Activated CD8-positive, alpha-beta T cell treated with anti-CD3 and anti-CD28 coated beads, Interleukin-2, amount 10 ng/mL, durations not matched to agents 7 days and 5 days (primary cell): ENCODE measurements at places on chromosomes 7 and 10. TPM values are rescaled to one million over a fixed set of nuclear protein-coding genes. Genes with fewer than 3 reads are reported as not detected.

DNA sequence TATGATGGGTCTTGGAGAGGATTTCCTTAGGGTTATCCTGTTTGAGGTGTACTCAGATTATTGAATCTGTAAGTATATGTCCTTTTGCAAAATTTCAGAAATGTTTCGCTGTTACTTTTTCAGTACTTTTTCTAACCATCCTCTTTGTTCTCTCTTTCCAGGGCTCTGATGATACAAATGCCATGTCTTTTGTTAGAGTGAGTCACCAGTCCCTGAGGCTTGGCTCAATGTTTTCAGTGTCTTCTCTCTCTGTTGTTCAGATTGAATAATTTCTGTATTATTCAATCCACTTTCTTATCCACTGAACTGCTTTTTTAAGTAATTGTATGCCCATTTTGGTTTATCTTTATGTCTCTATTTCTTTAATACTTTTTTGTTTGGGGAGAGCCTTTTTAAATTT is 449.4 kb downstream of the TNS3 start:
- DNase-seq = no peak
- no peaks in the 10 kb centered on the region for H3K27me3 ChIP-seq
- H3K36me3 ChIP-seq = no peaks in the 10 kb centered on the region

- no peaks in the 10 kb centered on the region for H3K36me3 ChIP-seq
- H3K27me3 ChIP-seq = no peaks in the 10 kb centered on the region
- no peak for DNase-seq
- H3K4me3 ChIP-seq = no peak overlapping the region
These were observed 158.3 kb upstream of the PPP2R2D start for GRCh38 chr10:131742500-131742951.

The COMMD3 gene
- 63.3 TPM for total RNA-seq

GRCh38 chr10:53403688-53404087 is 631.1 kb upstream of the MBL2 start:
- DNase-seq = no peak
- H3K4me1 ChIP-seq = no peaks in the 10 kb centered on the region

GRCh38 chr10:60704471-60704870 is 73.8 kb upstream of the CDK1 start:
- DNase-seq = no peak
- no peak overlapping the region for H3K27ac ChIP-seq
- H3K4me3 ChIP-seq = no peak overlapping the region
- peaks cover 2% of the 10 kb centered on the region for H3K36me3 ChIP-seq
- H3K4me1 ChIP-seq = peaks cover 13% of the 10 kb centered on the region

- DNase-seq = no peak
- H3K36me3 ChIP-seq = no peaks in the 10 kb centered on the region
- no peaks in the 10 kb centered on the region for H3K27me3 ChIP-seq
- H3K4me1 ChIP-seq = no peaks in the 10 kb centered on the region
- H3K4me3 ChIP-seq = no peak overlapping the region
These were observed 54.5 kb downstream of the LRRN3 start for GRCh38 chr7:111145472-111145871.

The LDB3 gene
- not detected for total RNA-seq

GRCh38 chr10:29067628-29068027 is 221.2 kb upstream of the LYZL1 start:
- H3K27me3 ChIP-seq = peaks cover 4% of the 10 kb centered on the region
- H3K27ac ChIP-seq = no peak overlapping the region
- DNase-seq = no peak
- H3K36me3 ChIP-seq = no peaks in the 10 kb centered on the region
- no peak overlapping the region for H3K4me3 ChIP-seq

DNA sequence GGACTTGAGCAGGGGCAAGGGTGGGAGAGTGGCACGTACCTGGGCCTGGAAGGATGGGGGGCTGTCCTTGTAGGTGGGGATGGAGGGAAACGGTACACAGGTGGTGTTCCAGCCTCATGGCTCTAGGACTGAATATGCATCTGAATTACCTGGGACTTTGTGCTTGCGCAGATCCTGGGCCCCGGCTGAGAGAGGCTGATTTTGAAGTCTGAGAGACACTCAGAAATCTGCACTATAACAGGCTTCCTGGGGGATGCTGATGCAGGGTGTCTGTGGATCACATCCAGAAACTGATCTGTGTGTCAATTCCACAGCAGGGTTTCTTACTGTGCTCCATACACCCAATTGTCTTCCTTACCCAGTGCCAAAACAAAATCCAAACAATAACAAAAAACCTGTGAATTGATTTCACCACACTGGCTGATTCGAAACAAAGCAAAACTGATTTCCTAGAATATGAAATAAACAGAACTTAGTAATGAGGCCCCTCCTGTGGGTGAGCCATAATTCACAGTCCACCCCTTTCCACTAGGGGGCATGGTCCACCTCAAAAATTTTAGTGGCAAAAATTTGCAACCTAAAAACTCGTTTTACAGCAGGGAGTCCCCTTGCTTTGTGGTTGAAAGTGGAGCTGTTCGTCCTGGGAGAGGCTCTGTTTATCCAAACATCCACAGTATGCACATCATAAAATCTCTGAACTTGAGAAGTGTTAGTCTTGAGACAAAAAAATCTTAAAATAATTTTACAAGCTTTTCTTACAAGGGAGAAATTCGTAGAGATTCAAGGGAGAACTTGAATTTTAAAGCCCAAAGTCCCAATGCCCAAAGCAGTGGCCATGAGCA is 32.0 kb upstream of the PLEKHA1 start:
- DNase-seq = peak; percentile 69
- no peaks in the 10 kb centered on the region for H3K27me3 ChIP-seq
- peaks cover 7% of the 10 kb centered on the region for H3K4me1 ChIP-seq
- no peak overlapping the region for H3K27ac ChIP-seq
- no peak overlapping the region for H3K4me3 ChIP-seq

The MGAM2 gene
- total RNA-seq = not detected

GRCh38 chr10:103616705-103617601 is 123.4 kb downstream of the NEURL1 start:
- no peaks in the 10 kb centered on the region for H3K36me3 ChIP-seq
- DNase-seq = no peak
- H3K4me1 ChIP-seq = no peaks in the 10 kb centered on the region

- peaks cover 3% of the 10 kb centered on the region for H3K27me3 ChIP-seq
- peaks cover 14% of the 10 kb centered on the region for H3K4me1 ChIP-seq
- H3K27ac ChIP-seq = no peak overlapping the region
- H3K4me3 ChIP-seq = no peak overlapping the region
- H3K36me3 ChIP-seq = peaks cover 4% of the 10 kb centered on the region
These were observed 162.6 kb downstream of the KLF6 start for GRCh38 chr10:3622427-3622826.

GRCh38 chr7:52825611-52826010 is 209.8 kb upstream of the POM121L12 start:
- H3K27ac ChIP-seq = no peak overlapping the region
- H3K4me1 ChIP-seq = no peaks in the 10 kb centered on the region
- H3K27me3 ChIP-seq = no peaks in the 10 kb centered on the region
- H3K4me3 ChIP-seq = no peak overlapping the region
- no peak for DNase-seq

The UCN3 gene
- not detected for total RNA-seq

GRCh38 chr10:32959006-32959920 is 1.2 kb upstream of the ITGB1 start:
- H3K36me3 ChIP-seq = peaks cover 2% of the 10 kb centered on the region
- H3K27me3 ChIP-seq = peaks cover 14% of the 10 kb centered on the region
- peak overlapping the region; percentile 86 for H3K4me3 ChIP-seq

The GHRHR gene
- not detected for total RNA-seq

- no peaks in the 10 kb centered on the region for H3K27me3 ChIP-seq
- H3K36me3 ChIP-seq = no peaks in the 10 kb centered on the region
- H3K27ac ChIP-seq = no peak overlapping the region
These were observed 118.7 kb downstream of the HIPK2 start for GRCh38 chr7:139658908-139659675.

GRCh38 chr7:82110146-82110840 is 333.3 kb downstream of the CACNA2D1 start:
- no peak overlapping the region for H3K4me3 ChIP-seq
- no peaks in the 10 kb centered on the region for H3K27me3 ChIP-seq
- no peak overlapping the region for H3K27ac ChIP-seq
- H3K4me1 ChIP-seq = no peaks in the 10 kb centered on the region
- DNase-seq = no peak

GRCh38 chr10:126012485-126012884 is 116.1 kb downstream of the FANK1 start:
- no peaks in the 10 kb centered on the region for H3K36me3 ChIP-seq
- H3K4me3 ChIP-seq = no peak overlapping the region
- no peak overlapping the region for H3K27ac ChIP-seq
- no peaks in the 10 kb centered on the region for H3K27me3 ChIP-seq
- no peak for DNase-seq

GRCh38 chr7:87627634-87627994 is 584 bp upstream of the RUNDC3B start:
- H3K4me3 ChIP-seq = peak overlapping the region; percentile 77
- H3K27me3 ChIP-seq = peaks cover 15% of the 10 kb centered on the region
- H3K27ac ChIP-seq = no peak overlapping the region
- no peaks in the 10 kb centered on the region for H3K36me3 ChIP-seq
- DNase-seq = no peak
- H3K4me1 ChIP-seq = peaks cover 11% of the 10 kb centered on the region

The PON1 gene
- not detected for total RNA-seq

The AKR1C8 gene
- 0.18 TPM for total RNA-seq

DNA sequence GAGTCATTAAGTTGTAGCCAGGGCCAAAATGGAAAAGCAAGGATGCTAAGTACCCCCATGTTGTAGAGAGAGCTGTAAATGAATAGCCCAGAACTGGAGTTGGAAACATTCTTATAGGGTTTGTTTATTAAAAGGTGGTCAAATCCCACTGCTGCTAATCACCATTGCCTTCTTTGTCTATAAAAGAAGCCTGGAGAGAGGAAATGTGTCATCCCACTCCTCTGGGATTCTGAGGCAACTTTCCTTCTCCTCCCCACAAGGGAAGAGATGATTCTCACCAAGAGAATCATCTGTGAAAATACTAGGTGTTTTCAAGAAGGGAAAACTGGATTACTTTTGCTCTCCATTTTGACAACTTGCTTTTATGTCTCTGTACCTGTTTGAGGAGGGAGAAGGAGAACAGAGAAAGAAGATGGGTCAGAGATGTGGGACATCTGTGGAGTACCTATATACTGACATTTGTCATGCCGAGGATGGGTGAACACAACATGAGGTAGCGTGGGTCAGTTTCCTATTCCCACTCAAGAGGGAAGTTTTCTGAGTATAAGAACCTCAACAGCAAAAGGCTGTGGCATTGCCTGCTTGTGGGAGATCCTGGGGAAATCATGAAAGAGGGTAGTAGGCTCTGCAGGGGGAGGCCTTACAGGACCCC is 262.2 kb downstream of the KIF20B start:
- no peak for DNase-seq
- H3K27ac ChIP-seq = no peak overlapping the region
- H3K27me3 ChIP-seq = no peaks in the 10 kb centered on the region

- no peak overlapping the region for H3K27ac ChIP-seq
- H3K4me1 ChIP-seq = peaks cover 15% of the 10 kb centered on the region
- no peaks in the 10 kb centered on the region for H3K36me3 ChIP-seq
- no peak overlapping the region for H3K4me3 ChIP-seq
These were observed 93.7 kb downstream of the EPC1 start for GRCh38 chr10:32253276-32253675.

DNA sequence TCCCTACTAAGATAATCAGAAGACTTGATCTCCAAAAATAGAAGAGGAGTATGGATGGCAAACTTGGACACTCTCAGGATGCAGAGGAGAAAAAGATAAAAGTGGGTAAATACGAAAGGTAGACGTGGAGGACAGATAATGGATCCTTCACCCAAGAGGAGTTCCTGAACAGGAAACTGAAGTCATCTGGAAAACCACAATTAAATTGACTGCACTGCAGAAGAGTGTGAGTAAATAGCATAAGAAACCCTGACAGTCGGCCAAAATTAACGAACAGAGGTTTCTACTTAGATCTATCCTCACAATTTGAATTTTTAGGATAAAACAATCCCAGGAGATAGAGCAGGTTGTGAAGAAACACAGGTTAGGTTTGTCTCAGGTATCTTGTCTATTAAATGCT is 70.5 kb downstream of the SDK1 start:
- no peaks in the 10 kb centered on the region for H3K36me3 ChIP-seq
- H3K27me3 ChIP-seq = peaks cover 7% of the 10 kb centered on the region
- no peak for DNase-seq
- H3K27ac ChIP-seq = no peak overlapping the region
- no peak overlapping the region for H3K4me3 ChIP-seq
- peaks cover 8% of the 10 kb centered on the region for H3K4me1 ChIP-seq

The TRIM50 gene
- not detected for total RNA-seq

GRCh38 chr7:46879783-46880182 is 702.1 kb downstream of the TNS3 start:
- no peak overlapping the region for H3K27ac ChIP-seq
- H3K27me3 ChIP-seq = no peaks in the 10 kb centered on the region
- H3K4me3 ChIP-seq = no peak overlapping the region
- no peak for DNase-seq
- H3K4me1 ChIP-seq = no peaks in the 10 kb centered on the region
- H3K36me3 ChIP-seq = no peaks in the 10 kb centered on the region

The GDF2 gene
- not detected for total RNA-seq

The VCL gene
- total RNA-seq = 33.2 TPM

DNA sequence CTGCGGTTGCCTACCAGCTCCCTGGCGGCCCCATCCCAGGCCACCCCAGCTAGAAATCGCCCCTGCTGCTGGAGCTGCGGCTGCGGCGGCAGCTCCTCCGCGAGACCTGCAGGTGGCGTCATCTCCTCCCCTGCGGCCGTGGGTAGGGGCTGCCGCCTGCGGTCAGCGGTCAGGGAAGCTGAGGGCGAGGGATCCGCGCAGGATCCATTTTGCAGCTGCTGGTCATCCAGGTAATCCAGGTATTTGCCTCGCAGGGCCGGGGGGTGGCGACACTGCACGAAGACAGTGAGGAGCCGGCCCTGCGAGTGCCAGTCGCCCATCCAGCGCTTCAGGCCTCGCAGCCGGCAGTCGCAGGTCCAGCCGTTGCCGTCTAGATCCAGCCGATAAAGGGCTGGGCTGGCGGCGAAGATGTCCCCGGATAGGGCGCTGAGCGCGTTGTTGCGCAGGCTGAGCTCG is 1.5 kb downstream of the TRIL start:
- peaks cover 68% of the 10 kb centered on the region for H3K27me3 ChIP-seq
- H3K36me3 ChIP-seq = peaks cover 6% of the 10 kb centered on the region
- H3K4me3 ChIP-seq = no peak overlapping the region
- peaks cover 18% of the 10 kb centered on the region for H3K4me1 ChIP-seq
- no peak for DNase-seq
- no peak overlapping the region for H3K27ac ChIP-seq

The PRLHR gene
- total RNA-seq = not detected

DNA sequence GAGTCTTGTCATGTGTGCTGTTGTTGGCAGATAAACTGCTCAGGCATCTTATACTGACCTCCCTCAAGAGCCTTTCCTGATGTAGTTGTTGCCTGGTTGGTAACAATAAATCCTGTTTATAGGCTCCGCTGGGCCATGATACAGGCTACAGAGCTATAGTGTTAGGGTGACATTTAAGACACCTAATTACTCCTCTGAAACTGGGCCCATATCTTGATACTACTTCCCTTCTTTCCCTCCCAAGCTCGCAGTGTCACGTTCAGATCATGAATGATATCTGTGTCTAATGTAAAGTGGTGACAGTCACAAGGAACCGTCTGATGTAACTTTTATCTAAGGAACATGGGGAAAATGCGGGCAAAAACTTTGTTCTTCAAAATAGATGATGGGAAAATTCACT is 35.4 kb downstream of the CROT start:
- no peak overlapping the region for H3K4me3 ChIP-seq
- H3K36me3 ChIP-seq = peaks cover 25% of the 10 kb centered on the region
- H3K27me3 ChIP-seq = no peaks in the 10 kb centered on the region
- H3K27ac ChIP-seq = no peak overlapping the region
- no peak for DNase-seq

GRCh38 chr7:94099679-94100078 is 95.5 kb upstream of the BET1 start:
- H3K4me3 ChIP-seq = no peak overlapping the region
- no peaks in the 10 kb centered on the region for H3K36me3 ChIP-seq
- H3K4me1 ChIP-seq = no peaks in the 10 kb centered on the region
- peaks cover 3% of the 10 kb centered on the region for H3K27me3 ChIP-seq
- no peak overlapping the region for H3K27ac ChIP-seq
